MV-4-11 (cell line): ENCODE measurements at places on chromosomes 6 and 20.

GRCh38 chr6:161369339-161369738 lies 95.5 kb upstream of the AGPAT4 start:
- peak; percentile 96 for DNase-seq

DNA sequence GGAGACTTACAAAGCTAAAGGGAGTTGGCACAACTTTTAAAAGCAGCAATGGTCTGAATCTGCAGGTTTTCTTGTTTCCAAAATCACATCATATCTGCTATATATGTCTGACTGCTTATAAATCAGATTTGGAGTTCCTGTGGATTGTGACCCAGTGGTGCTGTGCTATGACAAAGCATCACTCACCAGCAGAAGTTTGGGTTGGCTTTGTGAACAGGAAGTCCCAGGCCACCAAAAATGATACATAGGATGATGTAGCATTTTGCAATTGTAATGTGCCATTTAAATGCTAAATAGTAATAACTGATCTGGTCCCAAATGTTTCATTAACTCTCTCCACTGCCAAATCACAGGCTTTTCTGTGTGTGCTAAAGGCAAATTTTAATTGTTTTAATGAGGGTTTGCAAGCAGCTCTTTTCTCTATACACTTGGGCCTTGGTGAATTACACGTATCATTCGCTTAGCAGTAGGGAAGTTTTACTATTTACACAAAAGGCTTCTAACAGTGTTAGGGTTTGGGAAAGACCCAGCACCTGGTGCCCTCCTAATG lies 60.8 kb downstream of the SYNDIG1 start:
- DNase-seq = peak; percentile 43

GRCh38 chr6:145068577-145068976 lies 666.7 kb downstream of the EPM2A start:
- DNase-seq = no peak

- DNase-seq = no peak
Measured at GRCh38 chr6:25280344-25281074, 1.3 kb downstream of the CARMIL1 start.

DNA sequence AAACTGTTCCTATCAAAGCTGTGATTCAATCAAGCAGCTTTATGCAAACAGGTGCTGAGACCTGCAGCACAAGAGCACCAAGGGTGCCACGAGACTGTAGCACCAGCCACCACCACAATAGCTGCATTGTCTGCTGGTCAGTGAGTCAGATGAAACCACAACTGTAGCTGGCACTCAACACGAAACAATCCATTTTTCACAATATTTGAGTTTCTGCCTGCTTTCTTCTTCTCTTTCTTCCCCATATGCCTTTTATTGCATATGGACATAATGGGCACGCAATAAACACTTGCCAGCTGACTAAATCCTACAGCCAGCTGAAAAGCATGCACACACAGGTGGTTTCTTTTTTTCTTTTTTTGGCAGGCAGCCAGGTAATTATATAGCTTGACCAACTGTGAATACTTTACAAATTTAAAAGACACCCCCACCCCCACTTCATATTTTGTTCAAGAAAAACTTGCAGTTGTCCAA lies 16.6 kb downstream of the SLC2A12 start:
- peak; percentile 73 for DNase-seq

- no peak for DNase-seq
Measured at GRCh38 chr20:58352468-58352867, 36.6 kb upstream of the VAPB start.

DNA sequence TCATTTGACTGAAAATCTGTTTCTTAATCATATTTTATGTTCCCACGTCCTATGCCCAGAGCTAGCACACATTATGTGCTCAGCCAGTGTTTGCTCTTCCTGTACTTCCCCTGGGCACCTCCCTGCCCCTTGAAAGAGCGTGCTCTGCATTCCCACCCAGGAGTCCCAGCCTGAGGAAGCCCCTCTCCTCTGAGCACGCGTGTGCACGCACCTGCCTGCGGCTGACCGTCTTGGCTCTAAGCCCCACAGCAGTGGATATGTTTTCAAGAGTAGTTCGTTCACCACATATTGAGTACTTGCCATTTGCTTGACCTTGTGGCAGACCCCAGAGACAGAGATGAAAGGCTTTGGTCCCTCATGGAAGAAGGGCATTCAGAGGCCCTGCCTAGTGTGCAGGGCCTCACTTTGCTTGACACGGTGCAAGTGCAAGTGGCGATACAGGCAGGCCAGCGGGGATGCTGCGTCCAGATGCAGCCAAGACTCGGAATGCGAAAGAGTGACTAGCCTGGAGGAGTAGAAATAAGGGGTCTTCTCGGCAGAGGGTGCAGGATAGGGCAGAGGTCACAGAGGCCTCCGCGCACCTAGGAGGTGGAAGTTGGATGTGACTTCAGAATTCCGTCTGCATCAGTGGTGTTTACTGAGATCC lies 14.1 kb downstream of the SYNDIG1 start:
- no peak for DNase-seq

DNA sequence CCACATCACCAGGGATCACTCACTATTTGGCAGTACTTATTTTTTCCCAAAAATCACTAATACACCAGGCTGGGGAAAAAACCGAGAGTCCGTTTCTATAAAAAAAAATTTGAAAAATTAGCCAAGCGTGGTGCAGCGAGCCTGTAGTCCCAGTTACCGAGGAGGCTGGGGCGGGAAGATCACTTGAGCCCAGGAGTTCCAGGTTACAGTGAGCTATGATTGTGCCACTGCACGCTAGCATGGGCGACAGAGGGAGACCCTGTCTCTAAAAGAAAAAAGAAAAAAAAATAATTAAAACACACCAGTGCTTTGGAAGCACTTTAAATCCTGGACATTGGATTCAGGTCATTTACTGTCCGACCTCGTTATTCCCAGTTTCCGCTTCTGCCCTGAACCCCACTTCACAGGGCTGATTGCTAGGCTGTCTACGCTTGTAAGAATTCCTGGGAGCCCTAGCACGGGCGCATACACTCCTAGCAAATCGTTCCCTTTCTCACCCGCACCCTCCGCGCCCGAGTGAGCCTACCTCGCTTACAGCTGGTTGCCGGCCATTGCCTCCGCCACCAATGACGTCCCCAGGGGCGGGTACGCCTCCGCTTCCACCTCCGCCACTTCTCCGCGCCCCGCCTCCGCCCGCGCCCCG lies at the start of gene TPMT:
Gene TPMT (minus strand): TSS at position 571 of the 643 bp plus-strand sequence. CDS start 5,950 bp downstream, outside the sequence.
- peak; percentile 89 for DNase-seq

DNA sequence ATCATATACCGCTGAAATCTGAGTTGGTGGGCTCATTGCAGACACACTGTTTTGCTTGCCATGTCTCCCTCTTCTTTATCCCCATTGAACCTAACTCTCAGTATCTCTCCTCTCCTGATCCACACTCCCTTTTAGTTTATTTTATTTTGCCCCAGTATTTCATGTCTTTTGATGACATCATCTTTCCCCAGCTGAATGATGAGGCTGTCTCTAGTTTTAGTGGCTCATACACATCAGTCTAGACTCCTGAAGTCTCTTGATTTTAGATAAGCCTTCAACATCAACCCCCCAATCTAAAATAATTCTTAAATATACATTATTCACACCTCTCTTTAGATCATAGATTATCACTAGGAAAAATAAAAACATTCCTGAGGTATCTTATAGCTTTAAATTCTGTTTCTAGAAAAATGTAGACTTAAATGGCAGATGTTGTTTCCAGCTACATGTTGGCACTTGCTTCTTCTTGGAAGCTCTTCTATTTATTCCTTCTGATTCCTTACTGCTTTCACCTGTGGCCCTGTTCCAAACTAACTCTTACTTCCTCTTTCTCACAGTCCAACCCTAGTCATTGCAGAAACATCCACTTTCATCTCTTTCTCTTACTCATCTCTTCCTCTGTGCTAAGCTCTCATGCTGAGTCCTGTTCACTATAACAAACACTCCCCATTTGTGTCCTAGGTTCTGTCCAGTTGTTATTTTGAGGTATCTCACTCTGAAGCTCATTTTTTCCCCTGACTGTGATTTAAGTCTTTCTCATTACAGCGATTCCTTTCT lies 191.9 kb upstream of the SLC35B3 start:
- DNase-seq = peak; percentile 42

GRCh38 chr6:16056263-16056870 lies 72.5 kb upstream of the MYLIP start:
- no peak for DNase-seq

- peak; percentile 36 for DNase-seq
Measured at GRCh38 chr6:72977114-72977513, 248.2 kb downstream of the KHDC1L start.

DNA sequence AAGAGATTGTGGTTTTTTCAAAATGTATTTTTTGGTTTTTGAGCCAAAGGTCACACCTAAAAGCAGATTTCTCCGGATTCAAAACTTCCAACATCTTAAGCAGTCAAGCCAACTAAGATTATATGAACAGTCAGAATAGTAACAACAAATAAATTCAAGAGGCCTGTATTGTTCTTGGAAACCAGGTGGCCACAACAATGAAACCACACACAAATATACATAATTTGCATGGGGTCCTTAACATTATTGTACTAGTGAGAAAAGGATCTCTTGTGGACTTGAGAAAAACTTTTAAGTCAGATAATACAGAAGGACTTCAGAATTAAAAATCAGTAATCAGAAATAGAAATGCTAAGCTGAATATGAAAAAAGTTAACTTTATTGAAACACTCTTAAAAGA lies 40.6 kb downstream of the NOL7 start:
- DNase-seq = no peak

DNA sequence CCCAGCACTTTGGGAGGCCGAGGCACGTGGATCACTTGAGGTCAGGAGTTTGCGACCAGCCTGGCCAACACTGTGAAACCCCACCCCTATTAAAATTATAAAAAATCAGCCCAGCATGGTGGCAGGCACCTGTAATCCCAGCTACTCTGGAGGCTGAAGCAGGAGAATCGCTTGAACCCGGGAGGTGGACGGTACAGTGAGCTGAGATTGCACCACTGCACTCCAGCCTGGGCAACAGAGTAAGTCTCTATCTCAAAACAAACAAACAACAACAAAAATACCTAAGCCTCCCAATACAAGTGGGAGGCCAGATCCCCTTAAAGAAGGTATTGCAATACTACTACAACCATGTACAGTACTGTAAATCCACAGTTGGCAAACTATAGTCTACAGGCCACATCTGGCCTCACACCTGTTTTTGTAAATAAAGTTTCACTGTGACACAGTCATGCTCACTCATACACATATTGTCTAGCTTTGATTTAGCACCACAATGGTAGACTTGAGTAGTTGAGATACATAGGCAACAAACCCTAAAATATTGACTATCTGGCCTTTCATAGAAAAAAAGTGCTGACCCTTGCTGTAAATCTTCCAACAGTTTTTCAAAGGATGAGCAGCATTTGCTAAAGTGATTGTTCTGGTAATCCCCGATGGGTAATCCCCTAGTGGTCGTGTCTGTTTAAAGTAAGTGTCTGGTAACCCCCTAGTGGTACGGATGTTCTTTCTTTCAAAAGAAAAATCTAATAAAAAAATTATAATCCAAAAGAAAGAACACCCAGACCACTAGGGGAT lies 202.0 kb downstream of the RNGTT start:
- DNase-seq = no peak

GRCh38 chr6:163001330-163001729 lies 273.6 kb downstream of the PACRG start:
- DNase-seq = peak; percentile 54

GRCh38 chr6:163603395-163603794 lies 188.9 kb downstream of the QKI start:
- no peak for DNase-seq

DNA sequence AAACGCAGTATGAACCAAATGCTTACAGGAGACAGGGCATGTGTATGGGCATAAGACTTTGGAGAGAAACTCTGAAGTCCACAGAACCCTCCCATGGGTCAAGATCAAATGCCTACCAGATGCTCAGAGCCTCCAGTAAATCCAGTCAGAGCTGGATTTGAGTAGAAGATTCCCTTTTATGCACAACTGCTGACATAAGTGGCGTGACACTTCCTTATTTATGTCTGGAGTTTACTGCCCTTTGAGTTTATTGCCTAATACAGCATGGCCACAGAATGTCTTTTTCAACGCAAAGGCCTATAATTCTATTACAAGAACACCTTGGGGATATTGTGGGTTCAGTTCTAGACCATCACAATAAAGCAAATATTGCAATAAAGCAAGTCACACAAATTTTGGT lies 220.0 kb upstream of the FOXQ1 start:
- peak; percentile 57 for DNase-seq

DNA sequence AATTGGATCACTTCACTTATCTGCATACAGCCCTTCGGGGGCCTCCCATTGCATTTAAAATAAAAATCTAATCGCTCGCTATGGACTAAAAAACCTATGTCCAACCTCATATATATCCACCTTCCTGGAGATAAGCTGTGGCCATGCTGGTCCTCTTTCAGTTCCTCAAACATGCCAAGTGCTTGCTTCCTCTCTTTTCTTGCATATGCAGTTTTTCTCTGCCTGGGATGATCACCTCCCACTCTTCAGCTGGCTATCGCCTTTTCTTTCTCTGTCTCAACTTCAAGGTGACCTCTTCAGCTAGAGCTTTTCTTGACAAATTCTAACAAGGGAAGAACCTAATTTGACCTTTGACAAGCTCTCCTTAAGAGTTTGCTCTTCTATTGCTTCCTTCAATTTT lies 5.6 kb upstream of the TFB1M start:
- DNase-seq = peak; percentile 92

DNA sequence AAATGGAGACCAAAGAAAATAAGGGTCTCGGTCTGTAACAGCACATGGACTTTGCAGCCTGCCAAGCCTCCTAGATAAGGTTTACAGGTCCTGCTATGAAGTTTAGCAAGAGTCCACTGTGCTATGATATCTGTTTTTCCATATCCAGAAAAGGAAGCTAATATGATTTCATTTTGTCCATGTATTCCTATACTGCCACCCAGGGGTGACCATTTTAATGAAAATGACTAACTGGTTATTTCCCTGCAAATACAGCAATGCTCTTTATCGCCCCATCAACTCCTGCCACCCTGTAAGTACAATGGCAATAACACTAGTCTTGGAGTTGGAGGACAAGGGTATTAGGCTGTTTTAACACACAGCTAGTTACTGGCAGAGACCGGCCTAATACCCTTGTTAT lies 115.2 kb upstream of the GLP1R start:
- peak; percentile 18 for DNase-seq

DNA sequence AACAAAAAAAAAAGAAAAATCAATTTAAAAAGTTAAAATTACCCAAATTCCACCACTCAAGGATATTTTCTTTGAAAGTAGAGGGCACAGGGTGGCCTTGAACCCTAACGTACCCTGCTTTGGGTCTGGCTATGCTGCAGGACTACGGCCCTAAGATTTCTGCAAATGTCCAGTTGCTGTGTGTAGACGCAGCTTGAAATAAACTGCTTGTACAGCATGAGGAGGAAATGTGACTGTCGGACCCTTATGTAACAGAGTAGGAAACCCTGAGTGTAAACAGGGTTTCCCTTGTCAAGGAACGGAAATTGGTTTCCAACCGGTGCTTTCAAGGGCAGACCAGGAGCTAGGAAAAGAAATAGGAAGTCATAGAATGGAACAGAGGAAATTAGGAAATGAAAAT lies 60.7 kb upstream of the SHLD1 start:
- DNase-seq = peak; percentile 37

DNA sequence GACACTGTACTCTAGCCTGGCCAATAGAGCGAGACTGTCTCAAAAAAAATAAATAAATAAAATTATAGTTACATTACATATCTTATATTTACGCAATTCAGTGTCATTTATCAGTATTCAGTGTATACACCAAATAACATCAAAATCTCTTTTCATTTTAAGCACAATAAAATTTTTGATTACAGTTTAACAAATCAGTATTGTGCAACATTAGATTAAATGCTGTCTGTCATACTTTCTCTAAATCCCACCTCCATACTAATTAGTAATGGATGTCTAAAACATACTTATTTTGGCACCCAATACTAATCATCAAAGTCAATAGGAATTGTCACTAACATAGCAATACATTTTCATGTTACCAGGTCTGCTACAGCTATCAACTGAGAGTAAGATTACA lies 27.4 kb downstream of the IBTK start:
- no peak for DNase-seq

- no peak for DNase-seq
Measured at GRCh38 chr20:48680650-48681049, 147.1 kb downstream of the PREX1 start.
